ENCODE measurements at places on chromosomes 6 and 20.

GRCh38 chr20:58670102-58670501 lies 19.0 kb downstream of the STX16 start:
- DNase-seq, result no peak

DNA sequence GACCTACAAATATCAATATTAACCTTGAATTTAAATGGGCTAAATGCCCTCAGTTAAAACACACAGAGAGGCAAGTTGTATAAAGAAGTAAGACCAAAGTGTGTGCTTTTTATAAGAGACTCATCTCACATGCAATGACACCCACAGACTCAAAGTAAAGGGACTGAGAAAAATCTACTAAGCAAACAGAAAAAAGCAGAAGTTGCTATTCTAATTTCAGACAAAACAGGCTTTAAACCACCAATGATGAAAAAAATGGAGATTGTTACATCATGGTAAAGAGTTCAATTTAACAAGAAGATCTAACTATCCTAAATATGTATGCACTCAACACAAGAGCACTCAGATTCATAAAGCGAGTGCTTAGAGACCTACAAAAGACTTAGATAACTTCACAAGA lies 741.9 kb upstream of the MARCKS start:
- DNase-seq, result no peak

DNA sequence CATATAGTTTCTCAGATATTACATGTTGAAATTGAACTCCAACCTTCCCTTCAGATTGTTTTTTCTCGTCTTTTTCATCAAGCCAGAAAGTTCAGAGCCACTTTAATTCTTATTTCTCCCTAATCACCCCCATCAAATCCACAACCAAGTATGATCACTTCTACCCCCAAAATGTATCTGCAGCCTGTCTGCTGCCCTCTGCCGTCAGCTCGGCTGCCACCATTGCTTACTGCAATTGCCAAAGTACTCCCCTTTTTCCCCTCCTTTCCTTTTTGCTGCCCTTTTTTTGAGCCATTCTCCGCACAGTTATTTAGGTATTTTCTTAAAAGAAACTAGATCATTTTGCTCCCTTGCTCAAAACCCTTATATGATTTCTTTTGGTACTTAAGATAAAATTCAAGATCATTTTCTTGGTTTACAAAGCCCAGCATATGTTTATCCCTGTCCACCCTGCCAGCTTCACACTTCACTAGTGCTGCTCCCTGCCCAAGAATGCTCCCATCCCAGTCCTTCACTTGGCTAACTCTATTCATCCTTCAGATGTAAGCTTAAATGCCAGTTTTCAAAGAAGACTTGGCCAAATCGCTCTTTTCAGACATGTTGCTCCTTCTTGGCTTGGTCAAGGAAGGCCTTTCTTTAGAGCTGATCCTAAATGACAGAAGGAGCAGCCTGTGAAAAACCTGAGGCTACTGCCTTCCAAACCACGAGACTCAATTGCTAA lies 63.7 kb downstream of the SH3BGRL2 start:
- no peak for DNase-seq

GRCh38 chr20:19284400-19285178 lies 72.1 kb downstream of the SLC24A3 start:
- DNase-seq, result no peak

- DNase-seq, result no peak
Measured at GRCh38 chr6:11096109-11096508, 2.5 kb downstream of the SMIM13 start.

- DNase-seq, result no peak
Measured at GRCh38 chr6:155378276-155378675, 64.0 kb upstream of the TFB1M start.

GRCh38 chr6:44868910-44869309 lies 459.2 kb upstream of the RUNX2 start:
- no peak for DNase-seq

DNA sequence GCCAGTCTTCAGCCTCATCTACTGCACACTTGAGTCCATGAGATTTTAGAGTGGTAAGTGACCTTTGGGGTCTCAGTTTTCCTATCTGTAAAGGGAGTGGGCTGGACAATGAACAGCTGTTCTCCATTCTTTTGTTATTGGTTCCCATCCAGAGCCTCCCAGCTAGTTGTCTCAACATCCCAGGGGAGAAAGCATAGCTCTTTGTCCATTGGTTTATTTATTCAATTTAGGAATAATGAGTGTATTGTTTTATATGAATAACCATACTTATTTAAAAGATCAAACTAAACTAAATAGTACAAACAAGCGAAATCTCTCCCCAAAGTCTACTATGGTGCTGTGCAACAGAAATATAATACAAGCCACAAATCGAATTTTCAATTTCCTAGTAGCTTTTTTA lies 13.7 kb downstream of the PIGT start:
- DNase-seq, result no peak

DNA sequence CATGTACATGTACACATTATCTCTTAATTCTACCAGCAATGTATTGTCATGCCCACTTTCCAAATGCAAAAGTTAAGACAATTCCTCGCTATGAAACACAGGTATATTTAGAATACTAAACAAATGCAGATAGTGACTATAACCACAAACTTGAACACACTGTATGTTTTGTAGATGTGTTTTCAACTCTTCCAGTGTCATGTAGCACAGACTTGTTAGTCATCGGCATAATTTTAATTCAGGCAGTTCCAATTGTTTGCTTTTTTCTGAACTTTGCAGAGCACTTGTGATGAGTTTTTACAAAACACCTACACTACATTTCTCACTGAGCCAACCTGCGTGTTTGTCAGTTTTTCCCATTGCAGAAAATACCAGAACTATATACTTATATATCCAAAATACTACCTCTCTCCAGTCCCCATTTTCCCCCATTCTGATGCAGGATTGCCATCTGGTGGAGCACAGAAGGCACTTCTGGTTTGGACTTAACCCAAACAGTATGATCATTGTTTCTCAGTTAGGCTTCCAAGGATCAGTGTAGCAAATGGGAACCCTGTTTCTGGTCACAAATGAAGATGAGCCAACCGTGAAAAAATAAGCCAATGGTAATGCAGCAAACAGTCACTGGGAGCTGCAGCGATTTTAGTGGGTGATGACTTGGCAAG lies 143.4 kb downstream of the ADGRB3 start:
- no peak for DNase-seq

GRCh38 chr6:73353636-73354593 lies at the start of gene DPPA5:
Gene DPPA5, minus strand, starts transcription at chr6:73354276. Its CDS starts 51 bp downstream, at chr6:73354225.
- no peak for DNase-seq

- no peak for DNase-seq
Measured at GRCh38 chr6:35381132-35381531, 38.8 kb downstream of the PPARD start.

DNA sequence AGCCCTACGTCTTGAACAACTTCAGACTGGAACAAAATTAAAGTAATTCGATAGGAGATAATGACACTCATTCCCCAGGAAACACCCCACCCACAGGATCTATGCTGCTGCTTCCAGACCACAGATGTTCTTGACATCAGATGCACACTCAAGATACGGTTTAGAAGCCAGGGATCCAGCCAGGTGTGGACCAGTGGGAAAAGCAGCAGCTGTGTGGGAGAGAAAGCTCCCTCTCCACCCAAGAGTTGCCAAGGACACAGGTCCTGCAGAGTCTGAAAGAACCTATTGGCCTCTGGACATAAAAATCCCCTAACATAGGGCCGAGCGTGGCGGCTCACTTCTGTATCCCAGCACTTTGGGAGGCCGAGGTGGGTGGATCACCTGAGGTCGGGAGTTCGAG lies 91.7 kb upstream of the NFATC2 start:
- DNase-seq, result no peak

DNA sequence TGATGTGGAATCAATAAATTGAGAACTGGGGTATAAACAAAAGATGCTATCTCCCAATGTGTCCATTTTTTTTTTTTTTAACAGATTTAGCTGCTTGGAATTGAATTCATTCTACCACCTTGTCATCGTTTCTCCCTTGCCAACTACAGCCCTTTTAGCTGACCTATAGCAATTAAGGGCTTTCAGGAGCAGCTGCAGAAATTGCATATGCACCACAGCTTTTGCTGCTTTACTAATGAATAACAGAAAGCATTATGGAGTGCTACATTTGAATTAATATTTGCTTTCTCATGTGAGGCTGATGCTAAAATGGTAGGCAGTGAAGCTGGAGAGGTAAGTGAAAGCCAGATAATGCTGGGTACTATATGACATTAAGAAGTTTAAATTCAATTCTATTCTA lies 5.7 kb downstream of the SESN1 start:
- no peak for DNase-seq

DNA sequence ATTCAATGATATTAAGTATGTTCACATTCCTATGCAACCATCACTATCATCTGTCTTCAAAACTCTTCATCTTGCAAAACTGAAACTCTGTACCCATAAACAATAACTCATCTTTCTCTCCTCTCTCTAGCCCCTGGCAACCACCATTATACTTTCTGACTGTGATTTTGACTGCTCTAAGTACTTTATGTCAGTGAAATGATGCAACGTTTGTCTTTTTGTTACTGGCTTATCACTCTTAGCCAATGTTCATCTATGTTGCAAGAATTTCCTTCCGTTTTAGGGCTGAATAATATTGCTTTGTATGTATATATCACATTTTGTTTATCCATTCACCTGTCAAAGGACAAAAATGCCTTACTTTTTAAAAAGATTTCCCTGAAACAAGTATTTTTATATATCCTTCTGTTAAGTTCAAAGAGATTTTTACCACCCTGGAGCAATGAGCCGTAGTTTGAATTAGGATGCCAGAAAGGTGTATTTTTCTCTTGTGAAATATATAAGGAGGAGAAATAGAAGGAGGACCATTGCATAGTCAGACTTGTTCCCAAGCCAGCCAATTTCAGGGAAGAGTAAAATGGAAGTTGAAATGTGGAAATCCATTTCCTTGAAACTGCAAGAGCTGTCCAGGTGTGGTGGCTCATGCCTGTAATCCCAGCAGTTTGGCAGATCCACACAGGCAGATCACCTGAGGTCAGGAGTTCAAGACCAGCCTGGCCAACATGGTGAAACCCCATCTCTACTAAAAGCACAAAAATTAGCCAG lies 4.0 kb upstream of the CGAS start:
- DNase-seq, result no peak

- DNase-seq, result no peak
Measured at GRCh38 chr6:69926745-69927144, 60.4 kb downstream of the COL19A1 start.

GRCh38 chr20:14667226-14667625 lies 329.8 kb upstream of the FLRT3 start:
- no peak for DNase-seq

DNA sequence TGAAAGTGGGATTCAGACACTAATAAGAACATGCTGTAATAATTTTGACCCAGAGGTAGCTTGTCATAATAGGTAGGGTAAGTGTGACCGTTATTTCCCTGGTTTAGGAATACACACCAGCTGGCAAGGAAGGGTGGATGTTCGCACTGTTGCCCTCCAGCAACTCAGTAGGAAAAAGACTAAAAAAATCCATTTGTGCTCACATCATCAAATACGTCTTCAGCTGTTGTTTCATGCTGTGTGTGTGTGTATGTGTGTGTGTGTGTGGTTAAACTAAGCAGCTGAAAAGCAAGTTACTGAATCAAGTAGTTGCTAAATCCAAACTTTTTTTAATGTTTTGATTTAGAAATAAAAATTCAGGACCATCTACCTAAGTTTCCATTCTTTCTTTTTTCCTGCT lies 218.7 kb downstream of the TRDN start:
- no peak for DNase-seq

DNA sequence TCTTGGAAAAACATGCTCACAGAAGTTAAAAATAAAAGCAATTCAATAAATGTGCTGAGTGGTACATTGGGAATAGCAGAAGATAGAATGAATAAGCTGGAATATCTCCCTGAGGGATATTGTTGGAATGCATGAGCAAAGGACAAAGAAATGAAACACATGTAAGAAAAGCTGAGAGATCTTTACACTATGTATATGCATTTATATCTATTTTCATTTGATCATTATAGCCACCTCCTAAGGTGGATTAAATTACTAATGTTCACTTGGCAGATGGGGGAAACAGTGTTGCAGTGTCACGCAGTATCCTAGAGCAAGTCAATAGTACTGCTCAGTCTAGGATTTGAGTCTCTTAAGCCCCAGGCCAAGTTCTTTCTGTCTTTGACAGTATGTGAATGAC lies 542.0 kb upstream of the MARCKS start:
- no peak for DNase-seq

GRCh38 chr20:57560554-57561355 lies at the start of gene PCK1:
Gene PCK1, plus strand, starts transcription at chr20:57561110. Its CDS starts 302 bp downstream, at chr20:57561412.
- DNase-seq, result no peak

DNA sequence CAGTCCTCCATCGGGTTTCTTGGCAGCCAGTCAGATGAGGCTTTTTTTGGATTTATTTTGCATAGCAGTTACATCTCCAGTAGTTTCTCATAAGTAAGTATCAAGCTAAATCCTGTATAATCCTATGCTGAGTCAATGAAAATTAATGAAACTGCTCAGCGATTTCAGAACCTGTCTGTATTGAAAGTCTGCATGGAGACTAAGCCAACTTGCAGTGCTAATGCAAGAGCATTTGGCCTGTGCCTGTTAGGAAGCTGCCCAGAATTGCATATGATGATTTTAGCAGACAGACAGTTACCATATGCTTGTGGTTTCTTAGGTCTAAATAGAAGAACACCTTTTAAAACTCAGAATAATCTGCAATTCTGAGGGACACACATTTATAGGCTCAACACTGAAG lies 25.2 kb upstream of the LRRN4 start:
- no peak for DNase-seq

DNA sequence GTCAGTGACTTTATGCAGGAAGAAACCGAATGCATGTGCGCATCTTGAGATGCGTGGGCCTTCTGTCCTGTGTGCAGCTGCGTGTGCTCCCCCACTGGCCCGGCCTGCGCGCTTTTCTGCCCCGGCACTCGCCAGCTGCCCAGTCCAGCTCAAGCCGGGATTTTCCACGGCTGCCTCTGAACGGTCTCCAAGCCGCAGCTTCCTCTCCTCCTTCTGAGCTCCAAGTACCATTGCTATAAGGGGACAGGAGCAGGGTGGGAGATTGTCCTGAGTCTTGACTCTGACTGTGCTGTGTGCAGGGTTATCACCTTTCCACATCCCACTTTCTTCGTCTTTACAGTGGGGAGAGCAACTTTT lies 302.8 kb downstream of the THBS2 start:
- no peak for DNase-seq

DNA sequence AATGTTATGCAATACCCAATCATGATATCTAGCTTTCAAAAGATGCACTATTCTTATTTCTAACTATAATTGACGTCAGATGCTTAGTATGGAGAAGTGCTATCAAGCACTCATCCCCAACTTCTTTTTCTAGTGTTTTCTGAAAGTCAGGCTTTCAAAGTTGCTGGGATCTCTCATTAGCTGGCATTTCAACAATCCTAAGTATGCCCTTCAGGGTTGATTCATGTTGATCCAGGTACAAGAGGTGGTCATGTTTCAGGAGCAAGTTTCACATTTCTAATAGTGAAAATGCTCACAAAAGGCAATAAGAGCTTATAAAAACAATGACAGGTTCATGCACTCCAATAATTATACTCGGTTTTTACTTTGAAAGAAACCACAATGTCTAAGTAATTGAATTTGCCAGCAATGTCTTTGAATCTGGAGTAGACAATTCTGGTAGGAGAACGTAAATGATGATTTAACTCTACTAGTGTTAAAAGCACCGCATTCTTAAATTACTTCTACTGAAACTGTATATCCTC lies 193.7 kb upstream of the KHDRBS2 start:
- DNase-seq, result no peak

All from effector memory CD4-positive, alpha-beta T cell (primary cell).